Right cardiac atrium (tissue), 5 donors: ENCODE measurements at places on chromosomes 4 and X. TPM values are rescaled to one million over a fixed set of nuclear protein-coding genes. Genes with fewer than 3 reads are reported as not detected.

Gene USP11
- polyA plus RNA-seq, result 28.3 TPM

Gene SH3RF1
- 2.4 TPM for polyA plus RNA-seq

Gene RAB9B
- 11.5 TPM for polyA plus RNA-seq

Gene TBX22
- 0.07 TPM for polyA plus RNA-seq

Gene UGT2A1
- not detected for polyA plus RNA-seq

Gene DCAF4L1
- 0.07 TPM for polyA plus RNA-seq

Gene TRIM60
- polyA plus RNA-seq, result not detected

Gene C4orf54
- polyA plus RNA-seq, result 2.2 TPM

Gene EDA
- 10.0 TPM for polyA plus RNA-seq

Gene CCSER1
- 2.7 TPM for polyA plus RNA-seq

Gene GLRA3
- not detected for polyA plus RNA-seq

Gene MAGEA1
- not detected for polyA plus RNA-seq

Gene FRMPD4
- 0.41 TPM for polyA plus RNA-seq

Gene CTSO
- 7.6 TPM for polyA plus RNA-seq

Gene GAGE1
- polyA plus RNA-seq, result not detected

Gene ANOS1
- 1.8 TPM for polyA plus RNA-seq

Gene STIM2
- 6.0 TPM for polyA plus RNA-seq
